ENCODE measurements at places on chromosomes 11 and 22.

DNA sequence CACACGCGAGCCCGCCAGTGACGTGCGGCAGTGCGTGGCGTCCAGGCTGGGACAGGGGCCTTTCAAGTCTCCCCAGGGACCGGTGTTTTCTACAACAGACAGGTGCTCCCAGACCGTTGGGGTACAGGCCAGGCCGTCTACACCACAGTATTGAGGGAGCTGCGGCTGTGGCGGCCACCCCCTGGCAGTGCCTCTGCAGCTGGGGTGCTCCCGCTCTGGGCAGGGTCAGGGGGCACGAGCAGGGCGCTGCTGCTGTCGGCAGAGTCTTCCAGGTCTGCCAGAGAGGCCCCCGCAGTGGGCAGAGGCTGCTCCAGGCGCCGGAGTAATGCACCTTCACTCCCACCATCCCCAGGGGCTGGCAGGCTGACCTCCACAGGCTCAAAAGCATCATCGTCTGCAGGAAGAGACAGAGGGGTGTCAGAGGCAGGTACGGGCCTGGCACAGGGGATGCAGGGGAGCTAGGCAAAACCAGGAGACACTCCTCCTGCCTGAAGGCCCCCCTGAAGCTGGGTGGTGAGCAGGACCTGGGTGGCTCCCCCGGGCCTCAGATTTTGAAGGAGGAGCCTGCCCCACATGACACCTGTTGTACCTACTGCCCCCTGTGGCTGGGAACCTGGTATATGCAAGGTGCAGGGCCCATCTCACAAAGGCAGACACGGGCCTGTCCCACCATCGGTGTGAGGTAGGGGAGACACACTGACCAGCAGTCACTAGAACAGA is 83.3 kb downstream of the DGCR2 start:
- DNase-seq = no peak

DNA sequence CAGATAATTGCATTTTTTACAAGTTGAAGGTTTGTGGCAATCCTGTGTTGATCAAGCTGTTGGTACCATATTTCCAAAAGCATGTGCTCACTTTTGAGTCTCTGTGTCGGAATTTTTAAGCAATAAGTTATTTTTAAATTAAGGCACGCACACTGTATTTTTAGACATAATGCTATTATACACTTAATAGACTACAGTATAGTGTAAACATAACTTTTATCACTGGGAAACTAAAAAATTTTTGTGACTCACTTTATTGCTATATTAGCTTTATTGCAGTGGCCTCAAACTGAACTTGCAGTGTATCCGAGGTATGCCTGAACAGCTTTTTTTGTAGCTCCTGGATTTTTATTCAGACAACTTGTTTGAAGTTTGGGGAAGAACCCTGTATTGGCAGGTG is 31.3 kb upstream of the RRM1 start:
- DNase-seq = no peak

- DNase-seq = no peak
Measured at GRCh38 chr11:63610604-63611394, 3.4 kb downstream of the PLAAT3 start.

GRCh38 chr22:44438056-44438455 is 60.0 kb downstream of the RTL6 start:
- no peak for DNase-seq

- DNase-seq = no peak
Measured at GRCh38 chr11:67601098-67601497, 5.6 kb upstream of the NDUFV1 start.

DNA sequence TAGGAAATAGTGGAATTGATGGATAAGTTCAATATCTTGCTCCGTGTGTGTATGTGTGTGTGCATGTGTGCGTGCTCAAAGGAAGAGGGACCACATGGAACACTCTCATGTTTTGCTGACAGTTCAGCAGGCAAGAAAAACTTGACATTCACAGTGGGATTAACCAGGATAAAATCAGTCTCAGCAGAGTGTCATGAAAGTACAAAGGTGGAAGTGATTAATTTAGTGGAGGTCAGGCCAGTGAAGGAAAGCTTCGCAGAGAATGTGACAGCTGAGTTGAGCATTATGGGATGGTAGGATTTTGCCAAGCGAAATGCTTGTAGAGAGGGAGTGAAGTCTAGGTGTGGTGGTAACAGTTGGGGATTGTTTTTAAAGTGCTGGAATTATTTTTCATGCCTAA is 15.7 kb upstream of the FBXO3 start:
- DNase-seq = no peak

DNA sequence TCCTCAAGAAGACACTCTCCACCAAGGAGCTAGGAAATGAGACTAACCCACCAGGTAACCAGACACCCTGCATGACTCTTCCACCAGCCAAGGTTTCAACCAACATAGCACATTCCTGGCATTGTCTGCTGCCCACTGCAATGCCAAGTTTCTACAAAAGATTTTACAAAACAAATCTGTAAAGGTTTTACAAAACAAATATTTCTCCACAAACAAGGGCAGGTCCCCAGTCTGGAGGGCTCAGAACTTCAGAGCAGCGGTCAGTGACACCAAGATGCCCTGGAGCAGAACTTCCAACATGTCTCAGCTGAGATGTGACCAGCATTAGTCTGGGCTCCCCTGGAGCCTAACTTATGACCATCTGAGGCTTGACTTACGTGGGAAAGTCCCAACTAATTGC is 14.0 kb downstream of the GALNT18 start:
- DNase-seq = no peak

GRCh38 chr22:37014835-37015586 is 4.2 kb downstream of the TST start:
- DNase-seq = no peak

Measured in AG09319 (cell line).